ENCODE measurements at places on chromosomes 1 and 21.

DNA sequence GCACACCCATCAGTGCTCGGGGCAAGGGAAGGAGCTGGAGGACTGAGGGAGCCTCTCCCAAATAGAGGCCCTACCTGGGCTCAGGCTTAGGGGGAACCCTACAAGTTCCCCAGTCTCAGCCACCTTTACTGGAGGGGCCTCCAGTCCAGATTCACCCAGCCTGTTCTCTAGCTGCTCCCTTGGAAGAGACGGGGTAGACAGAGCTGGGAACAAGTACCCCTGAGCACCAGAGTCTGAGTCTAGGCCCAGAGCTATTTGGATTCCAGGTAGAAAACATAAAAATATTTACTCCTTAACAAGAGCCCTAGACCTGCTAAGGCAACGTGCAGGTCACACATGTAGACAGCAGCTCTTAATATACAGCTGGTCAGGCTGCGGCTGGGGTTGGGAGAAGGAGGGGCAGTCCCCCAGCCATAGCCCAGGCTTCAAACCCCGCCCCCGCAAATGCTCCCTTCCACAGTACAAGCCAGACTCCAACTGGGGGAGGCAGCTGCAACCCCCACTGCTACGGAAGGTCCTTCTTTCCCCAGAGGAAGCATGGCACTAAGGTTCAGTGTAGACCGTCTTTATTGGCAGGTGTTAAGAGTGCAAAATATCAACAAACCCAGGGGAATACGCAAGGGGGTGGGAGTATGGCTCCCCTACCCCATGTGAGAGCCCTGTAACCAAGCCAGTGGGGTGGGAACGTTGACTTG is 8.0 kb downstream of the TENT5B start:
- DNase-seq, result no peak

DNA sequence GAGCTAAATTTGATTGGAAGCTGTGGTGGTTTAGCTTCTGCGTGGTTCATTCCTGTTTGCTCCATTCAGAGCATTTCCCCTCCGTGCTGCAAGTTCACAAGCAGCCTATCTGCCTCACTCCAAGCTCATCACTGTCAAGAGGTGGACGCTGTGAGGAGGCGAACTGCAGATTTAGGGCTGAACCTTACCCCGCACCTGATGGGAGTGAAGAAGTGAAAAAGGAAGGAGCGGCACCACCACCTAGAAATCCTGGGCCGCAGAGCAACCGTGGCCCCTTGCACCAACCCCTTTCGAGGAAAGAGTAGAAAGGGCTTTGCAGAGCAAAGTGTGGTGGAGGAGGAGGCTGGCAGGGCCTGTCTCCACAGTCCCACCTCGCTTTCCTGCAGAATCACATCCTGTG is 117.4 kb downstream of the IER5 start:
- no peak for DNase-seq

DNA sequence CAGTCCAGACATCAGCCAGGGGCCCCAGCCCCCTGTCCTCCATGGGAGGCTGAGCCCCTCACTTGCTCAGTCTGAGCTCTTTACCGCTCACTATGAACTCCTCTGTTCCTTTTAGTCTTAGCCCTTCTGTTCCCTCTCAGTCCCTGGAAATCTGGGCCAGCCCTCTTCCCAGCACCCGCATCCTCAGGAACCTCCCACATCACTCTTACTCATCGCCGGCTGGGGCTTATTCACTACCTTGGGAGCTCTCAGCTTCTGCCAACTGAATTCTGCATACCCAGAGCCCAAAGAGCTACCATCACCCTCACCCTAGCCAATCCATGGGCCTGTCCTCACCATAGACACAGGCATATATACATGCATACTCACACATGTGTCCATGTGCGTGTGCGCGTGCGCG is 11.5 kb downstream of the KNCN start:
- no peak for DNase-seq

GRCh38 chr1:199310708-199311107 is 671.9 kb downstream of the PTPRC start:
- no peak for DNase-seq

DNA sequence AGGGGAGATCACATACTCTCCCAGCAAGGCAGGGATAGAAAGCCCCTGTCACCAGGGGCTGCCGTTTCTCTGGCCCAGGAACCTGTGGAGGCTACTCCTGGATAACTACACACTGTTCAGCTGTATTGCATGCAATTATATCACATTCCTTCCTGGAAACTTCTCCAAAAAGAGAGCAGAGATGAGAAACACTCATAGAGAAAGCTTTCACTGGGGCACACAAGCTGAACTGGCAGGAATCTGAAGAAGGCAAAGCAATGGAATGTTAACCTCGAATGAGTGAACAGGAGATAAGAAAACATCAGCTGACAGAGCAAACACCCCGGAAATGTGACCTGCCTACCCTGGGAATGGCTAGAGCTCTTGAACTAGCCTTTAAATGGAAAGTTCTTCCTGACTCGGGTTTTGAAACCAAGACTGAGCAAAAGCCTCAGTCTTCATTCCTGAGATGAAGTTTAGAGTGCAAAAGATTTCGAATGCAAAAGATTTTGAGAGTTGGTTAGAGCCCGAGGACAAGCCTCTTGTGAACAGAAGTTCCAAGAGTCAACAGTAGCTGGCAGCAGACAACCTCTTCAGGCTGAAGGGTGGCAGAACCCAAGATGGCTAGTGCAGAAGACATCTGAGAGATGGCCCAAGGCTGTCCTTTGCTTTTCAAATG is 32.3 kb downstream of the CCN1 start:
- DNase-seq, result no peak

DNA sequence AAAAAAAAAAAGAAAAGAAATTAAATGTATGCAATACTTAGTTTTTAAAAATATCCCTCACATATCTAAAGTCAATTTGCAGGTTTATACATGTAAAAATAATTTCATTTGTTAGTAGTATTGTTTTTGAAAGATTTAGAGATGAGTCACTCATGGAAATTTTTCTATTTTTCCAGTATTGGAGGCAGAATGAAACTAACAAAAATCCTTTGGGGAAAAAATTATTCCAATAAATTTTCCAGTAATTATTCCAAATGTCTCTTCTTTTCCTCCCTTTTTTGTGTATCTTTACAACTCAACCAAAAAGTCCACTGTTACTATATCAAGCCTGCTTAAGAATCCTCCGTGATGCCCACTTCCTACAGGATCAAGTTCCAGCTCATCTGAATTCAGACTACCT is 29.9 kb downstream of the MPZL1 start:
- no peak for DNase-seq

GRCh38 chr1:94425821-94426484 is 7.8 kb downstream of the ABCD3 start:
- no peak for DNase-seq

- no peak for DNase-seq
Observed at GRCh38 chr1:206128196-206128595, 11.0 kb upstream of the AVPR1B start.

DNA sequence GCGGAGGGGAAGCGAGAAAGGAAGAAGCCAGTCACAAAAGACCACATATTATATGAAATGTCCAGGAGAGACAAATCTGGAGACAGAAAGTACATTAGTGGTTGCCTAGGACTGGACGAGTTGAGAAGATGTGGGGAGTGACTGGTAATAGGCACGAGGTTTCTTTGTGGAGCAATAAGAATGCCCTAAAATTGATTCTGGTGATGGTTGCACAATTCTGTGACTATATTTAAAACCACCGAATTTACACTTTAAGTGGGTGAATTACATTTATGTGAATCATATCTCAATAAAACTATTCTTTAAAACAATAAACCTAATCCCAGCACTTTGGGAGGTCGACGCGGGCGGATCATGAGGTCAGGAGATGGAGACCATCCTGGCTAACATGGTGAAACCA is 63.1 kb downstream of the ZNF281 start:
- DNase-seq, result no peak

DNA sequence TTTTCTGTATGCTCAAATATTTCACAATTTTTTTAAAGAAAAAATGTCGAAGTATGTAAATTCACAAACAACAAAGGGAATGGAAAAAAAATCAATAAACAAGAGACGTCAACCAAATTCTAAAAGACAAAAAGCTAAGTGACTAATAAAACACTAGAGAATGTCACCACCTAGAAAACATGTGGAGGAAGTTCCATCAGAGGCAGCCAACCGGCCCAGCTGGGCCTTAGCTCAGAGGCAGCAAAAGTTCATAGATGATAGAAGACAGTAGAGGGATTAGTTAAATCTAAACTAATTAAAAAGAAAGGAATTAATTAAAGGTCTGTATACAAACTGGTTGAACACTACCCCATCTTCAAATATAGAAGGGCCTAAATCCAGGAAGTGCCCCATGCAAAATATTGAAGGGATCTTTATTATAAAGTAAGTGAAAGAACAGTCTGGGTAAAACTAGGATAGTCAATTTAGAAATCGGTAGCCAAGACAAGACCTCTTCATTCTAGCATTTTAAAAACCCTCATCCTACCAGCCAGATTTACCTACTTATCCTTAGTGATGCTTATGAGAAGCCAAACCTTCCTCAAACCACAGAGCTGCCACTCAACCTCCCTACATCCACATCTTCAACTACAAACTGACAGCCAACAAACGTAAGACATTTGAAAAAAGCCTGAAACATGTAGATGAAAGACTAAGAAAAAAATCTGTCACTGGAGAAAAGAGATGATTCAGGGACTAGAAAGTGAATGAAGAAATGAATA is 23.7 kb downstream of the MRPL39 start:
- DNase-seq, result no peak

GRCh38 chr1:69511426-69512192 is 56.1 kb upstream of the LRRC7 start:
- no peak for DNase-seq

GRCh38 chr1:19397217-19397945 is 85.3 kb downstream of the SLC66A1 start:
- DNase-seq, result no peak

DNA sequence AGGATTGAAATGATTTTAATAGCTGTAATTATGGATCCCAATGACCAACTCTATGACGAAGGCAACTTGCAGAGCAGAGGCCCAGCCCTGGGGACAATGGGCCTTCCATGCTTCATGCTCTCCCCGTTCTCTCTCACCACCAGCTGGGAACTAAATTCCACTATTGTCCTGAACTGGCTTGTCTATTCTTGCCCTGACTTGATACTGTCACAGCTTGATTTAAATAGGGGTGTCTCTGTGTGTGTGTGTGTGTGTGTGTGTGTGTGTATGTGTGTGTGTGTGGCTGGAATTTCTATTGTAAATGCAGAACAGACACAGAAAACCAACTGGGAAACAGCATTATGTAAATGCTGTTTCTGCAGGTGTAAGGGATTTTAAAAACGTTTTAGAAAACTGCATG is 57.0 kb downstream of the SLC22A15 start:
- no peak for DNase-seq

- no peak for DNase-seq
Observed at GRCh38 chr1:41450747-41451285, 33.7 kb downstream of the EDN2 start.

DNA sequence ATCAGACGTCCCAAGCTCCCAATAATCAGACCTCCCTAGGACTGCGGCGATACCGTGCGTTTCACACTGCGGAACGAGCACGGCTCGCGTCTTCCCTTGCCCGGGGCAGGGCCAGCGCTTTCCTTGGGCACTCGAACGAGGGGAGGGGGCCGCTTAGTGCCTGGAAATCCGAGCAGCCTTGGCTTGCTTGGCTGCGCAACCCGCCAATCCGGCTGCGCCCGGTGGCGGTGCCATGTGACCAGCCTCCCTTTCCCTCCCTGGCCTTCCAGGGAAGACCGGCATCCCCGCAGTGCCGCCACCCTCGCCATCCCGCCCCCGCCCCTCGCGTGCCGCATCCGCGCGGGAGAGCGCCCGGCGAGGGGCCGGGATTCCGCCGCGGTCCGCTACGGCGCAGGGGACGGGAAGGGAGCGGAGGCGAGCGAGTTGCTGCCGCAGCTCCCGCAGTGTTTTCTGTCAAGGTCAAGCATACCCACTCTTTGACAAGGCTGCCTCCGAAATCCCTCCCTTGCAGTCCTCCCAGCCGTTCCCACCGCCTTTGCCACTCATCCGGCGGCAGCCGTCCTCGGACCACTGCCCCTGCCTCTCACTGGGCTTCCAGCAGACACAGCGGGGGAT is 8.3 kb upstream of the RNF19B start:
- DNase-seq, result no peak

All from effector CD4-positive, alpha-beta T cell (primary cell).